Heart left ventricle (tissue), 16 donors: ENCODE measurements at places on chromosomes 11 and 22. TPM values are rescaled to one million over a fixed set of nuclear protein-coding genes. Genes with fewer than 3 reads are reported as not detected.
A peak's percentile ranks its signal among the peaks of the same experiment; 100 is the strongest.

IGLL1 gene
- not detected for total RNA-seq

SERPING1 gene
- 253 TPM for total RNA-seq

OR52I2 gene
- not detected for total RNA-seq

DNA sequence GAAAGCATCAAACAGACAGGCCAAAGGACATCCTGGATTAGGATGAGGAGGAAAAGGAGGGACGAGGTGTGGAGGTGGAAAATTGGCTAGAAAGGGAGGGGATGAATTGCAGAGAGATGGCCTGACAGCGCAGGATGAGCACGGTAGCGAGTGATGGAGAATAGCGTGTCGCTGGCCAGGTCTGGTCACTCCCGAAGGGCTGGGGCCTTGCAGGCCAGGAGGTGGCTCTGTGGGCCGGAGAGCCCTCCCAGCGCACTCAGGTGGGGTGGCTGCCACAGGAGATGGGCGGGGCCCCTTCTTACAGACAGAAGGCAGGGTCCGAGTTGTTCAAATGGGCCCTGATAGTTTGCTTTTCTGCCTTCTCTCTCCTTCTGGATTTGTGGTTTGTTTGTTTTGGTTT lies 37.1 kb upstream of the THY1 start:
- no peaks in the 10 kb centered on the region for H3K36me3 ChIP-seq
- no peaks in the 10 kb centered on the region for H3K27me3 ChIP-seq
- H3K4me3 ChIP-seq, result no peak overlapping the region
- no peaks in the 10 kb centered on the region for H3K4me1 ChIP-seq
- DNase-seq, result no peak
- no peak overlapping the region for H3K27ac ChIP-seq

GRCh38 chr11:123519055-123519796 lies 89.2 kb downstream of the GRAMD1B start:
- no peaks in the 10 kb centered on the region for H3K36me3 ChIP-seq
- peak overlapping the region; percentile 77 for H3K27ac ChIP-seq
- H3K4me3 ChIP-seq, result no peak overlapping the region
- H3K27me3 ChIP-seq, result no peaks in the 10 kb centered on the region
- no peak for DNase-seq

DNA sequence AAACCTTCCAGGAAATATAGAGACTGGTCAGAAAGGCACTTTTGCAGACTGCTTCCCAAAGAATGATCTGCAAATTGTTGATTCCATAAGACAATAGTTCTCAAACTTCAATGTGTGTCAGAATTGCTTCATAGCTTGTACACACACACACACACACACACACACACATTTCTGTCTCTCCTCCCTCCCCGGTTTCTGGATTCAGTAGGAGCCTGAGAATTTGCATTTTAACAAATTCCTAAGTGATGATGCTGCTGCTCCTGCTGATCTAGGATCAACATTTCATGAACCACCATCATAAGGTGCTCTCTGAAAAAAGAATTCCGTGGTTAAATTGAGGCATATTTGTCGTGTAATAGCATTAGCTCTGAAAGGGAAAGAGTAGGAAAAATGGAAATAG lies 35.3 kb upstream of the FZD4 start:
- H3K4me1 ChIP-seq, result peaks cover 8% of the 10 kb centered on the region
- no peaks in the 10 kb centered on the region for H3K27me3 ChIP-seq
- H3K4me3 ChIP-seq, result no peak overlapping the region
- DNase-seq, result no peak

- no peaks in the 10 kb centered on the region for H3K36me3 ChIP-seq
- H3K27me3 ChIP-seq, result no peaks in the 10 kb centered on the region
- no peak for DNase-seq
- no peak overlapping the region for H3K27ac ChIP-seq
These were observed 66.8 kb downstream of the CYB5R2 start for GRCh38 chr11:7606496-7606895.
